Renal cortical epithelial cell (primary cell): ENCODE measurements at places on chromosomes 7 and 10. TPM values are rescaled to one million over a fixed set of nuclear protein-coding genes. Genes with fewer than 3 reads are reported as not detected.
A peak's percentile ranks its signal among the peaks of the same experiment; 100 is the strongest.

GRCh38 chr10:28533571-28534304, 820 bp downstream of the WAC start:
- peak; percentile 13 for DNase-seq

DNA sequence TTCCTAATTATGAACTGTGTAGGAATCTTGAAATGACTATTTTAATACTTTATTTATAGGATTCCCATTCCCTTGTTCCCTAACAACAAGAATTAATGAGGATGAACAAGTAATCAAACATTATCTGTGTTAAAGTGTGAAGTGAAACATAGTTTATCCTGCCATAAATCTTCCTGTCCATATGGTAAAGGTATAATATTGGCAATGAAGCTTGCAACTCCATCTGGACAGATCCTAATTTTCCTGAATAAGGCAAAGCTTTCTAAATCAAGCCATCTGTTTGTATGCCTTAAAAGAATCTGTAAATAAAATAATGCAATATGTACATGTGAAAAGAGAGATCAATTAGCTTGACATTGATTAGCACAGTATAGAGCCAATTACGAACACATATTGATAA, 529.0 kb downstream of the ANKRD7 start:
- no peak for DNase-seq

DNA sequence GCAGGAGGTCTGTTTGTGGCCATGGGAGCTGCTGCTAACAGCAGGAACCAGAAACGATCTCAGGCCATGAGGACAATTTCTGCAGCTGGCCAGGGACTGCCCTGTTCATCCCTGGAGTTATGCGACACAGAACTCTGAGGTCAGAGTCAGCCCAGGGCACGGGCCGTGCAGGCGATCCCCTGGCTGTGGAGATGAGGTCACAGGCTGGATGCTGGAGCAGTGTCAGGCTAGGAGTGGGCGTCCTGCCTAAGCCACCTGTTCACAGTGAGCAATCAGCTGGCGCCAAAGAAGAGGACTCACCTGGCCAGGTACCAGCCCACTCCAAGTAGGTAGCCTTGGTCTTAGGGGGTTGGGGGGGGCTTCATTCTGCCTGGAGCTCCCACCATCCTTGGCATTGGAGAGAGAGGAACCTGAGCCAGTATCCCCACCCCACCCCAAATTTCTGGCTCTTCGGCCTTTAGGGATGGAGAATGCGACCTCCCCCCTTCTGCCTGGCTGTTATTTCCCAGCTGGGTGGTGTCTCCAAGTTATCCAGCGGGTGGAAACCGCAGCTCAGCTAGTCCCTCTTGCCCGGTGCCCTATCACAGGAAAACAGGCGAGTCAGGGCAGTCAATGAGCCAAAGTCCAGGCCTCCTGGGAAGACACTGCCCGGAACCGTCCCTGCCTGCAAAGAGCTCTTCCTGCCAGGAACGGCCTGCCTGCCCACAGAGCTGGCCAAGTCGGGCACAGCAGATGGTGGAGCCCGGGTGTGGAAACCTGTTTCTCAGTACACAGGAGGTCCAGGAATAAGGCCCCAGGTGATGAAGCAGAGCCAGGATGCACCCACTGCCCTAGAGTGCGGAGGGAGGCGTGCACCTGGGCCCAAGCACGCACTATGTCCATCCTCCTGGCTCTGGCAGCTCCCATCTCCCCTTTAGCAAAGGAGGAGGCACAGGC, 1.8 kb upstream of the TTYH3 start:
- DNase-seq, result peak; percentile 67

DNA sequence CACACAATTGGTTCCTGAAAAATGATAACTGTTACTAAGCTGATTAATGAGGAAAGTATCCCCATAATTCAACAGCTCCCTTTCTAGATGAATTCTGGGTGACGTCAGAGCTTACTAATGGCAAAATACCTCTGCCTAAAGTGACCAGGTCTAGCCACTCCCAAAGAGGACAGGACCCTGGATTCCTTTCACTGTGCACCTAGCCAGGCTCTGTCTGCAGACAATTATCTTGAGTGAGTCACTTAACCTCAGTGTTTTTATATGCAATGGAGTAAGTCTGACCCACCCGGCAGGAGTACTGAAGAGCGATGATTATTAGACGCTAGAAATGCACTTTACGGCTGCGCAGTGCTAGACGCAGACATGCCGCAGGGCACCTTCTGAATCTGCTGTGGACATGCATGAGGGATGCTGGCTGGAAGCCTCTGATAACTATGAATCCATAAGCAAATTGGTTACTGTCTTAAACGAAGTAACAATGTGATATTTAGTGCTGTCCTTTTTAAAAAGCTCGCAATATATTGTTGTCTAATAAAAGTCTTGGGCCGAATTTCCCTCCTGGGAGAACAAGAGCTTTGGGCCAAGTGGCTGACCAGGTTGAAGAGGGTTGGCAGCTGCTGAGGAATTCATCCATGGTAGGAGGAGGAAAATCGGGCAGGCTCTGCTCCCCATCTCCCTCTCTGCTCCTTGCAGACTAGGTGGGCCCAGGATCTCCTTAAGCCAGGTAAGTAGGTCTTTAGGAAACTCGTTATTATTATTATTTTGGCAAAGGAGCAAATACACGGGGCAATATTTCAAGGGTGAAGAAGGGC, 4.6 kb upstream of the INPP5A start:
- DNase-seq, result peak; percentile 98

RTKN2 gene
- 3.4 and 4.7 TPM in 2 replicates for total RNA-seq

- peak; percentile 6 for DNase-seq
Observed at GRCh38 chr10:7090529-7090928, 320.3 kb downstream of the SFMBT2 start.

DNA sequence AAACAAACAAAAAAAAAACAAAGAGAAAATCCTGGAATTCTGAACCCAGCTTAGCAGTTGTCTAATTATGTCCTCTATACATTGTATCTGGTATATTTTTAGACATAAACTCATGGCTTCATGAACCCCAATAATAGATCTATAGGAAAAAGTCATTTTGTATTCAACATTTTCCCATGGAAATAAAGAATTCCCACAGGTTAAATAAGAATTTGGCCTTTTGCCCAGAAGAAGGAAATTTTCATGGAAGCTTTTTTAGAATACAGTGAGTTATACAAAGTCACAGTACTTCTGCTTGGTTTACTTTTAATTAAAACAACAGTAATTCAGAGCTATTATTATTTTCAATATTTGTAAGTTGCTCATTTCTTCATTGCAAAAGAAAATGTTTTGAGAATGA, 2.1 kb upstream of the PRKG1 start:
- DNase-seq, result no peak

CYP3A7 gene
- not detected in 2 replicates for total RNA-seq

HACD1 gene
- total RNA-seq, result 24.5 and 40.3 TPM in 2 replicates

DNA sequence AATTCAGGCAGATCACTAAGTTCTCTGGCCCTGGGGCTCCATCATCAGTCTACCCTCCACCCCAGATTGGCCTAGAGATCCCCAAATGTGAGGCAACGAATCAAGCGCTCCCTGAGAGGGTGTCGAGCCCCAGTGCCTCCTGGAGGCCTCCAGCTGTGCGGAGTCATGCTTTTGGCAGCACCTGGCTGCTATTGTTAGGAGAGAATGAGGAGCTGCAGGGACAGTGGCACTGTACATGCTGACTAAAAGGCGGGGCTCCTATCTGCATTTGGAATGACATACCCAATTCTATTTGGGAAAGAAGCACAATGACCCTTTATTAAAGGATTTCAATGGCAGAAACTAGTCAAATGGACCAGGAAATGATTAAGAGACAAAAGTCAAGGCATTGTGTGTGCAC, 161.8 kb downstream of the DPY19L1 start:
- no peak for DNase-seq

ZNF282 gene
- 20.0 and 30.8 TPM in 2 replicates for total RNA-seq

DNA sequence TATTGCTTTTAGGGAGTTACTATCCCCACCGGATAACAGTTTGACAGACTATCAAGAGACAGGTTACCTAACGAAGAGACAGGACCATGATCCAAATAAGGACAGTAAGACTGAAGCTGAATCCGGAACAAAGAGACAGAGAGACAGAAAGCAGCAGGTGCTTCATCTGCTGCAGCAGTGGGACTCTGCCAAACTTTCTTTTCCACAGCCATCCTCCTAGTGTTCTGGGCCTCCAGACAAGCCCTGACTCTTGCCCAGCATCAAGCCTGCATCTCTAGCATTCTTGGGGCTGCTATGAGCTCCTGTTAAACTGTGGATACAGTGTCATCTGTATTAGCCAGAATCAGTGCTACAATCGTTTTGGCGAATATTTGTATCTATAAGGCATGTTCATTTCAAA, 761.7 kb downstream of the GRID1 start:
- DNase-seq, result no peak

- DNase-seq, result no peak
Observed at GRCh38 chr10:129179245-129179971, 287.6 kb upstream of the MGMT start.

- DNase-seq, result peak; percentile 72
Observed at GRCh38 chr7:132276976-132277725, 299.1 kb downstream of the PLXNA4 start.

LYZL2 gene
- not detected in 2 replicates for total RNA-seq

DNA sequence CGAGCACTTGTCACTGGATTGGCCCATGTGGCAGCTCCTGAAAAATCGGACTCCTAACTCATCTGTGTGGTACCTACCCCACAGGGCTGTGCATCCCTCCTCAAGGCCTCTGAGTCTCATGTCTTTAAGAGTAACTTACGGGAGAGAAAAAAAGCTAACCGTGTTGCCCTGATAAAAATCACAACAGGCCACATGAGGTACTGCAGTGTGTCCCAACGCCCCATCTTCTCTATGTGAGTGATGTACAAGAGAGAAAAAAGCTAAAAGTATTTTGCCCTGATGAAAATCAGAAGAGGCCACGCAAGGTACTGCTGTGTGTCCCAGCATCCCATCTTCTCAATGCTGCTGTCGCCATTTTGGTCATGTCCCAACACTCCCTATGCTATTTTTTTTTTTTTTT, 41.2 kb upstream of the ADRB1 start:
- DNase-seq, result no peak

NOLC1 gene
- total RNA-seq, result 36.5 and 57.6 TPM in 2 replicates

- DNase-seq, result peak; percentile 88
Observed at GRCh38 chr7:23594879-23595604, 2.1 kb upstream of the CCDC126 start.

CRYGN gene
- not detected in 2 replicates for total RNA-seq

EIF5AL1 gene
- 0.35 and 0.52 TPM in 2 replicates for total RNA-seq

HHEX gene
- total RNA-seq, result 0.40 and 1.6 TPM in 2 replicates

- no peak for DNase-seq
Observed at GRCh38 chr7:142745091-142745635, 4.1 kb upstream of the PRSS1 start.

DNA sequence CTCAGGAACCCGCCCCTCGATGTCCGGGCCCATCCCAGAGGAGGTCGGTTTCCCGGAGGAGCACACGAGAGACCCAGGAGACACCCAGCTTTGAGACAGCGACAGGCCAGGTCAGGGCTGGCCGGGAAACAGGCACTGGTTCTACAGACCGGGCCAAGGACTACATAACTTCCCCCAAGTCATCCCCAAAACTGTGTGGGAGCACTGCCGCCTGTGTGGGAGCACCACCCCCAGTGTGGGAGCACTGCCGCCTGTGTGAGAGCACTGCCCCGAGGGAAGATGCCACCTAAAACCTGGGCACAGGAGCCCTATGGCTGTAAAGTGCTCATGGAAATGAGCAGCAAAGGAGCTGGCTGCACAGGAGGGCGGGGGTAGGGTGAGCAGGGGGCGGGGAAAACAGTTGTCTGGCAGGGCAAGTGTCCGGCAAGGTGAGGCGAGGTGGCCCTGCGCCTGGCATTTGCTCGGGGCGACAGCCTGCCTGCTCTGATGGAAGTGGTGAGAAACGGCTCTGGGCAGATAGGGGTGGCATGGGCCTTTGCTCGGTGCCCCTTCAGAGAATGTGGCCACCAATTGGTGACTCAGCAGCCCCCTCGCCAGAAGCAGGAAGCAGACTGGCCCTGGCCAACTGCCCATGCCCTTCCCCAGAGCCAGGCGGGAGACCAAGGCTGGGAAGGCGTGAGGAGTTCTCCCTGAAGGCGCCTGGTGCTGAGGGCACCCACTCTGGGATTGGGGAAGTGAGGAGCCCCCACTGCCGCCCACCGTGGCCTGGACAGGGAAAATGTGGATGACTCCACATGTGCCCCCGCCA, 26.2 kb downstream of the PAPOLB start:
- no peak for DNase-seq

VSIR gene
- 10.6 and 14.0 TPM in 2 replicates for total RNA-seq

- DNase-seq, result no peak
Observed at GRCh38 chr7:85516675-85517074, 329.8 kb upstream of the SEMA3D start.

GRCh38 chr7:137625197-137625596, 221.6 kb downstream of the DGKI start:
- DNase-seq, result no peak

DNA sequence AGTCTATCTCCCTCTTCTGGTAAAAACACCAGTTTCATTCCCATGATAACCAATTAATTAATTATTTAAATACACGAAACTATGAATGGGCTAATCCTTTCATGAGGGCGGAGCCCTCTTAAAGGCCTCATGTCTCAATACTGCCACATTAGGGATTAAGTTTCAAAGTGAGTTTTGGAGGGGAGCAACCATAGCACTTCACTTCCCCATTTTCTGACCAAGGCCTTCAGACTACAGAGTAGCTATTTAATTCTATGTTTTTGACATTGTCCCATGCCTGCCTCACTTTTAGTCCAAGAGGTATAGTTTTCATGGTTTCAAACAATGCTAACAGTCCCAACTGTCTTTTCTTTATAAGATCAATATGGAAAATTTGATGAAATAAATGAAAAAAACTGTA, 618.6 kb downstream of the ZWINT start:
- DNase-seq, result no peak

GRCh38 chr10:110279407-110279986, 25.2 kb downstream of the SMNDC1 start:
- peak; percentile 74 for DNase-seq

NODAL gene
- total RNA-seq, result not detected in 2 replicates

DNA sequence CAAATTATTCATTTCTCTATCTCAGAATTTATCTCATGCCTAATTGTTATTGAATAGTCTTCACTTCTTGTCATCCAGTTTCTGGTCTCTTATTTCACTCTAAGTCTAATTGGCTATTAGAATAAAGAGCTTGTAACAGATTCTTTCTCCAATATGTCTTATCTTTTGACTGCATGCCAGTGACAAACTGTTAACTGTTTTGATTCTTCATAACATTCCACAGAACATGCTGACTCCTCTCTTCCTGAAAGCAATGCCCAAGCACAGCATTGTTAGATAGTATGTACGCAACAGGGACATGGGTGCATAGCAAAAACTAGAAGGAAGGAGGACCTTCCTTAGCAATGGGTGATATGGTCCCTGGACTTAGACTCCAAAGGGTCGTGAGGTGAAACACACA, 65.4 kb downstream of the TRUB1 start:
- DNase-seq, result no peak

GRCh38 chr7:133355325-133355708, 102.4 kb downstream of the EXOC4 start:
- no peak for DNase-seq

- DNase-seq, result peak; percentile 70
Observed at GRCh38 chr7:112990624-112991023, 96.0 kb downstream of the GPR85 start.

DNA sequence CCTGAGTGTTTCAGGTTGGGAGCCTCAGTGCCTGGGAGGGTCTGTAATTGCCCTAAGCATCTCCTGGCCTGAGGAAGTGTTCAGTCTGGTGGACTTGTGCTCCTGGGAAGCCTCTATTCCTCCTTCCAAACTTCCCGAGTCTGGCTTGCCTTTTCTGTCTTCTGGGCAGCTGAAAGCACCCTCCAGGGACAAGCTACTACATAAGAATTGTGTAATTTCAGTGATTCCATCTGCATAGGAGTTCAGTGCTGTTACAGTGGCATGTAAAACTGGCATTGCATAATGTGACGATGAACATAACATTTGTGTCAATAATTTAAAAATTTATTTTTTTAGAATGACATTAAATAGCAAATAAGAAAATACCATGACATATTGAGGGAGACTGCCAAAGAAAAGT, 109.3 kb downstream of the AOAH start:
- DNase-seq, result no peak
